ENCODE measurements at places on chromosomes 7 and 10.
A peak's percentile ranks its signal among the peaks of the same experiment; 100 is the strongest.

- no peak for DNase-seq
Measured at GRCh38 chr10:15367296-15368085, 3.6 kb downstream of the FAM171A1 start.

GRCh38 chr10:92699518-92700381 lies 10.0 kb downstream of the HHEX start:
- peak; percentile 30 for DNase-seq

- no peak for DNase-seq
Measured at GRCh38 chr10:52639652-52640051, 132.9 kb downstream of the MBL2 start.

DNA sequence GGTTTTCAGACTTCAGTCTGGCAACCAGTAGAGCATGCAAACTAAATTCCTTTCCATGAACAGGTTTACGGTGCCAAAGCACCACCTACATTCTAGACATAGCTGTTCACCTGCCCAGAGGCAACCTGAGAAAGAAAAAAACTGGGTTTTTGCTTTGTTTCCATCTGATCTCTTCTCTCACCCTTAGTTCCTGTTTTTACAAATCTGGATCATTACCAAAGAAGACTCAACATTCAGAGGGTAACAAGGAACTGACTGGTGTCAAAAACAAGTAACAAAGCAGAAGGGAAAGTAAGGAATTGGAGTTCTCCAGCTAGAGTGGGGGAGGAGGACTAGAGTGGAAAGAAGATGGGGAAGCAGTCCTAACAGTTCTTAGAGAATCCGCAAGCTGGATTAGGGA lies 36.4 kb downstream of the CPVL start:
- DNase-seq, result no peak
